Stimulated activated CD4-positive, alpha-beta T cell treated with anti-CD3 and anti-CD28 coated beads, TNF-alpha, amount 100 ng/mL, for 1 hour (primary cell): ENCODE measurements at places on chromosomes 4 and X.

GRCh38 chrX:40617566-40617965, 5.7 kb upstream of the MPC1L start:
- no peak for DNase-seq

DNA sequence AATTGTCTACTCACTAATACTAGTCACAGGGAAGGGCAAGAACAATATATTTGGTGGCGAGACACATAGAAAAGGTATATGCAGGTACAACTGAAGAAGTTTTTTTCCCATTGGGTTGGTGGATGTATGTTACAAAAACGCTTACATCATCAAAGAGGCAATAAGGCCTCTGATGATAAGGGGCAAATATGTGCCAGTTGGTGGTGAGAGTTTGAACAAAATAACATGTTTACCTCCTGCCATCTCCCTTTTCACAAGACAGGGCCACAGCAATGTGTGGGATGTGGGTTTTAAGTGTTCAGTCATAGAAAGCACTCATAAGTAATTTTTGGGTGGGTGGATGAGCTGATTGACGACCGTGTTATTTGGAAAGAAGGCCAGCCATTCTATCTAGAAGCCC, 41.7 kb downstream of the PAGE2 start:
- DNase-seq, result no peak

DNA sequence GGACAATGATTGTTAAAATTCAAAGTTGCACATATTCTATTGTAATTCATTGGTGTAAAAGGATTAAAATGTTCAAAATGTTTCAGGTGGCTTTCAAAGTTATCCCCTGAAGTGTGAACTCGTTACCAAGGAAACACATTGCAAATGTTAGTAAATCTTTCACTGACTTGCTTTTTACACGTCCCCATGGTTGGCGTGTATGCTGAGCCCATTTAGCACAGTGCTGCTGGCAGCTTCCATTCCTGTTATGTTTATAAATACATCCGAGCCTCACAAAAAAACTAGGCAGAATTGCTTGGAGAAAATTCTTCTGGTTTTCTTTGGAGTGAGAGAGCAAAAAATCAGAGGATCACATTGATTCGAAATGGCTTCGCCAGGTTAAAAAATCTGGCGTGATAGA, 105.9 kb upstream of the HPGD start:
- no peak for DNase-seq

DNA sequence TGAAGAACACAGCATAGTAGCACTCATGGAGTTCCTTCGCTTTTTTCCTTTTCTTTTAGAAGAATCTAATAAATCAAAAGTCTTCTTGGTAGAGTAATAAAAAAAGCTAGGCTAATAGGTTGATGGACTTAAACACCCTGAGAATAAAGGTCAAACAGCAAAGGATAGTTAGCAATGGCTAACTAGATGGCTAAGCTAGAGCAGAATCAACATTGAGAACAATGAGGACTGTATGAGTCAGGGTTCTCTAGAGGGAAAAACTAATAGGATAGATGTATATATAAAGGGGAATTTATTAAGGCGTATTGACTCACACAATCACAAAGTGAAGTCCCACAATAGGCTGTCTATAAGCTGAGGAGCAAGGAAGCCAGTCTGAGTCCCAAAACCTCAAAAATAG, 550.9 kb downstream of the GLUD2 start:
- DNase-seq, result no peak
